H9 (cell line): ENCODE measurements at places on chromosomes 6 and 20.
A peak's percentile ranks its signal among the peaks of the same experiment; 100 is the strongest.

- peak; percentile 90 for DNase-seq
Observed at GRCh38 chr6:34462551-34462971, 3.3 kb upstream of the PACSIN1 start.

DNA sequence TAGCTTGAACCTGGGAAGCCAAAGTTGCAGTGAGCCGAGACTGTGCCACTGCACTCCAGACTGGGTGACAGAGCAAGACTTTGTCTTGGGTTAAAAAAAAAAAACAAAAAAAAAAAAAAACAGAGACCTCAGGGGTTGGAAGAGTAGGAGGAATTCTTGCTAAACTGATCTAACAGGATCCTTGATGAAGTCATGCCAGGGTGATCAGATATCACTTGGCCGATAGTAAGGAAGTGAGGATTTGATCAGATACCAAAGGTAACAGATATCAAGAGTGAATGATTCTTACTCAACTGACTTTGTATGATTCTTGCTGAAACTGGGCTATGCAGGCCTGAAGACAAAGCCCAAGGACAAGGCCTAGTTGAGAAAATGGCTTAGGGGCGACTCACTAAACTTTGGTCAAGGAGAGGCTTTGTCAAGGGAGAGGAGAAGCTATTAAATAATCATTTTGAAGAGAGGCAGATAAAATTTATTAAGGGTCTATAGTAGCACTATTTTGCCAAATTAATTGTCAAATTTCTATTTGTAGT lies 624.7 kb downstream of the UTRN start:
- no peak for DNase-seq

DNA sequence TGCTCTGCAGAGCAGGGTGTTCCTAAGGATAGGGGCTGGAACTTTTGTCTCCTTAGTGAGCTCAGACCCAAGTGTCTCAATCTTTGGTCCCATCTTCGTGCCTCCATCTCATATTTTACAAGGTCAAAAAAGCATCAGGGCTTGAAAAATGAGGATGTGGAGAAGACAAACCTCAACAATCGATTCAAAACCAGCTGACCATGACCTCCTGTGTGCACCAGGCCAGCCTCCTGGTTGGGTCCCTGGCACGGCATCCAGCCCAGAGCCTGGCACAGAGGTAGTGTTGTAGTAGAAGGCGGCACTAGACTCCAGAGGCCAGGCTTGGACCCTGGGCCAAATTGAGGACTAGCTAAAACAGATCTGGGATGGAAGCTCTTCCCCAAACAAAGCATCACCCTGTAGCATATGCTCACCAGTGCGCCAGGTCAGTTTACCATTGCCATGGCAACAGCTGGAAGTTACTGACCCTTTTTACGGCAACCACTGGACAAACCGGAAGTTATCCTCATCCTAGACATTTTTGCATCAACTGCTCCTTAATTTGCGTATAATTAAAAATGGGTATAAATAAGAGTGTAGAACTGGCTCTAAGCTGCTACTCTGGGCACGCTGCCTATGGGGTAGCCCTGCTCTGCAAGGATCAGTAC lies 69.3 kb upstream of the BLCAP start:
- no peak for DNase-seq

DNA sequence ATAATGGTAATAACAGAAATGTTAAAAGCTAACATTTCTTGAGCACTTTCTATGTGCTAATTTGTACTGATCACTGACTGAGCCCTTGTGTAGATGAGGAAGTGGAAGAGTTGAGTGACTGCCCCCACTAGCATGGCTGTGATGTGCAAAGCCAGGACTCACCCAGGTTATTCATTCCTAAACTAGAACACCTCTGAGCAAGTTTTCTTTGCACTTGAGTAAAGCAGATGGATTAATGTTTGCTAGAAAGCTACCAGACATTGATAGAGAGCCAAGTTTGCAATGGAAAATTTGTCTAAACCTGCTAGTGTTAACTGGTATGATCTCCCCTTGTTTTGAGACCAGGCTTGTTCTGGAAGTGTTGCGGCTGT lies 467.4 kb upstream of the PLCB4 start:
- no peak for DNase-seq

DNA sequence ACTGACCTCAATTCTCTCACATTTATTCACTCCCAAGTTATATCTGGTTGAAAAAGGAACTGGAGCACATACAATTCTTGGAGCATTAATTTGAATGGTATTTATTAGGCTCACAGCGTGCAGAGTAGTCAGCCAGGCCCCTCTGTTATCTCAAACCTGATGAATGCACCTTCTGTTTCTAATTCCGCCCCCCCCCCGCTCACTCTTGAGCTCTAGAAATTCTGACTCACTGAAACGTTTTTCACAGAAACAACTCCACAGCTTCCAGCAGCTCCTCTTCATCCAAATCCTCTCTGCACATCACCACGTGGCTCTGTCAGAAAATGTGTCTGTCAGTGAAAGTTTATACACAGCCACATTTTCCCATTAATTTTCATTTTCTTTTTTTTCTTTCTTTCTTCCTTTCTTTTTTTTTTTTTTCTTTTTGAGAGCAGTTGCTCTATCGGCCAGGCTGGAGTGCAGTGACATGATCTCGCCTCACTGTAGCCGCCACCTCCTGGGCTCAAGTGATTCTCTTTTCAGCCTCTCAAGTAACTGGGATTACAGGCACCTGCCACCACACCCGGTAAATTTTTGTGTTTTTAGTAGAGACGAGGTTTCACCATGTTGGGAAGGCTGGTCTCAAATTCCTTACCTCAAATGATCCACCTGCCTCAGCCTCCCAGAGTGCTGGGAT lies 109.4 kb downstream of the TBXT start:
- DNase-seq: no peak

DNA sequence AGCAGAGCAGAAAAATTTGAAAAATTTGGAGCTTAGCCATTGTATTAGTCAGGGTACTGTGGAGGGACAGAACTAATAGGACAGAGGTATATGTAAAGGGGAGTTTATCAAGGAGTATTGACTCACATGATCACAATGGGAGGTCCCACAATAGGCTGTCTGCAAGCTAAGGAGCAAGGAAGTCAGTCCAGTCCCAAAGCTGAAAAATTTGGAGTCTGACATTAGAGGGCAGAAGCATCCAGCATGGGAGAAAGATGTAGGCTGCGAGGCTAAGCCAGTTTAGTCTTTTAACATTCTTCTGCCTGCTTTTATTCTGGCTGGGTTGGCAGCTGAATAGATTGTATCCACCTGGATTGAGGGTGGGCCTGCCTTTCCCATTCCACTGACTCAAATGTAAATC lies 82.0 kb downstream of the SMPDL3A start:
- no peak for DNase-seq

DNA sequence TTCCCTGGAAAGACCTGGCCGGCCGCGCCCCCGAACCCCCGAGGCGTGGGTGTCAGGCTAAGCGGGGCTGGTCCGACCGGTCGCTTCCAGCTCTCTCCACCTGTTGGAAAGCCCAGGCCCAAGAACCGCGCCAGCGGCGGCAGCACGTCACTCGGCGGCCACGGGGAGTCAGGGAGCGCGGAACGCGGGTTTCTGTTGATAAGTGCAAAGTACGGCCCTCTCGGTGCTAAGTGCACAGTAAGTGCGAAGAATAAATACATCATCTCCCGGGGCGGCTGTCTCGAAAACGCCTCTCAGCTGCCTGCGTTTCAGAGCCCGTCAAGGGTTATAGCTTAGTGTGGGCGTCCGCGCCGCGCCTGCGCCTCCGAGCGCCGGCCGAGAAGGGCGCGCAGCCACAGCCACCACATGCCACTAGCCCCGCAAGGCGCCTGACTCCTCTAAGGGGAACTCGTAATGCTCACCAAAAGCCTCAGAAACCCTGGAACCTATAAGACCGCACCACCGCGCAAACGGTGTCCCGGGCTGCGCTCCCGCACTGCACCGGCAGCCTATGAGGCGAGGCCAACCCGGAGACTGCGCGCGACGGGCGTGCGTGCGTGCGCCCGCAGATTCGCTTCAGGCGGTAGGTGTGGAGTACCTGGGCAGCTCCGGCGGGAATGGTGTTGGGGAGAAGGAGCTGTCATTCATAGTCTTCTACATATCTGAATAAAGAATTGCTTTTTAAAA lies 9.2 kb upstream of the TBX18 start:
- DNase-seq: peak; percentile 63
